Activated T-cell treated with anti-CD3 and anti-CD28 coated beads for 1 hour (primary cell): ENCODE measurements at places on chromosomes 13 and 19.

- no peak for DNase-seq
These were observed 69.1 kb downstream of the HSPH1 start for GRCh38 chr13:31092646-31093045.

- no peak for DNase-seq
These were observed 25.6 kb downstream of the IPO5 start for GRCh38 chr13:97979051-97979450.

DNA sequence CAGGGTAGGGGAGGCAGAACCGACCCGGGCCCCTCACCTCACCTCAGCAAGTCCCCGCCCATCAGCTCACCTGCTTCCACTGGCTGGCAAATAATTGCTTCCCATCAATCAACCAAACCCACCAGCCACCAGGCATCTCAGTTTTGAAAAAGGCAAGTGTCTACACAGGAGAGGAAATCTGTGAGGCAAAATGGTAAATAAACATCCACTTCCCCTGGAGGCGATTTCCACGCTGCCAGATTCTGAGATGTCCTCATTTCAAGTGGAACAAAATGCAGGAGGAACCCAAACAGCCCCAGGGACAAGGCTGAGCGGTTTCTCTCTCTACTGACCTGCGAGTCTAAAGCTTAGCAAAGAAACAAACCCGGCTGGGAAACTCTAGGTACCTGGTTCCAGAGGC is 117.5 kb downstream of the CRYL1 start:
- DNase-seq: no peak

GRCh38 chr19:57813919-57814504 is 701 bp downstream of the ZNF552 start:
- DNase-seq: no peak
